ENCODE measurements at places on chromosomes 1 and 21.
A peak's percentile ranks its signal among the peaks of the same experiment; 100 is the strongest.

- DNase-seq: no peak
These were observed 73.8 kb upstream of the MORC3 start for GRCh38 chr21:36246080-36246631.

DNA sequence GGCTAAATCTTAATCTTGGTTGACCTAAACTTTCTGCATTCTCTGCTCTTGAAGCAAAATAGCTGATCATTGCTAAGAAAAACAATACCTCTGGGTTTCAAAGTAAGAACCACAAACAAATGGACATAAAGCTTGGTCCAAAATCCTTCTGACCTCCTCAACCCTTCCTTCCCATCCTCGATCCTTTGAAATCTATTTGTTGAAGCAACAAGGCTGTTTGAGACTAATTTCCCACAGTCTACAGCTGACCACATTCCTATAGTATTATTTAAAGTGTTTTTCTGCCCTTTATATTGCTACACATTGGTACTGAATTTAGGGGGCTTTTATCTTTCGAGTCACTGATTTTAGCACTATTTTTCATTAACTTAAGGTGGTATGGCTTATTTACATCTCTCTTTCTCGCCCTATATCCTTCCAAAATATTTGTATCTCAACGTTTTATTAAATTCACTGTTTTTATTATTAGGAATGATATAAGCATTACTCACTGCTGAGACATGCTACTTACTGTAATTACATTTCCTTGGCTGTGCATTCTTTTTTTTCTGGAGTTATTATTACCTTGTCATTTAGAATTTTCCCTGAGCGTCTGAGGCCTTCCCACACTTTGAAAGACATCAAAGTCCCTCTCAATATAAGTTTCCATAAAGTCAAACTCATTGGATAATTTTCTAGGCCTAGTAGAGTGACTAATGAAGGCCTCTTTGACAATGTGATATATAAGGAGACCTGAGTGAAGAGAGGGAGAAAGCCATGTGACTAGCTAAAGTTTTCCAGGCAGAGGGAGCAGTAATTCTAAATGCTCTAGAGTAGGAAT, 73.9 kb downstream of the RAB3GAP2 start:
- peak; percentile 38 for DNase-seq

- no peak for DNase-seq
These were observed 147.7 kb downstream of the FCRL5 start for GRCh38 chr1:157404614-157405013.

DNA sequence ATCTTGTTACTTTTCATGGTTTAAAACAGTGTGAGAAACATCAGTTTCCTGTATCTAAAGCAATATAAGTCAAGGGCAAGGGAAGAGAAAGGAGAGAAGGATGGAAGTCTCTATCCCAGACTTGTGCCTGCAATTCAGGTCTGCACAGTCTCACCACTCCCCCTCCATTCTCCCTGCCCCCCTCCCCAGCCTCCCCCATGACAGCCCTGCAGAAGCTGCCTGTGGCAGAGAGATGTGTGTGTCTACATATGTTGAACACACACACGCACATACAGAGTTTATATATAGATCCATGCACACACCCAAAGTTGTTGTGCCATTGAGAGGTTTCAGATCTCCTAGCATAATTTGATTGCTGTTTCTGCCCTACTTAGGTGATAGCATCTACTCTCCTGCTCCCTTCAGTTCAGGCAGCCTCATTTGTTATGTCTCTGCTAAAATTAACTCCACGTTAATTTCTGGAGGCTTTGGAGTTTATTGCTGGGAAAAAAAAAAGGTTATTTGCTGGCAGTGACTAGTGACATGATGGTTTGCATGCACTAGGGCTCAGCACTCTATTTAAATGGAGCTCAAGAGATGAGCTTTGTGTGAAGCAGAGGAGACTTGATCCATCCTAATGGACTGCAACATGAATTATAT, 124.9 kb upstream of the SMYD2 start:
- DNase-seq: no peak

DNA sequence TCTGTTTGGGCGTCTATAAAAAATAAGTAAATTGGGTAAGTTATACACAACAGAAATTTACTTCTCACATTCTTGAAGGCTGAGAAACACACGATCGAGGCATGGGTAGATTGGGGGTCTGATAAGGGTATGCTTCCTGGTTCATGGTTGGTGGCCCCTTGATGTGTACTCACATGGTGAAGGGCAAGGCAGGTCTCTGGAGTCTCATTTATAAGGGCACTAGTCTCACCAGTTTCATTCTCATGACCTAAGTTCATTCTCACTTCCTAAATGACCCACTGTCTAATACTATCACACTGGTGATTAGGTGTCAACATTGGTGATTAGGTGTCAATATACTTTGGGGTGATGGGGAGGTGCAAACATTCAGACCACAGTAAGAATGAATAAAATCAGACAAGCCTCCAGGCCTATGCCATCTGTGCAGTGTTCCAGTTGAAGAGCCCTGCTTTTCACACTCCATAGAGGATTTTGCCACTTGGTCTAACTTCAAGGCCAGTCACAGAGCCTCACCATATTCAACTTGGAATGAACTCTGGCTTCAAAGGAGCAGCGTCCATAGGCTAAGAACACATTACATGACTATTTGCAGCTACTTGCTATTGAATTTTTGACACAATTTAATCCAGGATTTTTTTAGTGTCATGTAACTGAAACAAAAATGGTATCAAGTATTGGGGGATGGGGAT, 2.5 kb upstream of the GBP4 start:
- no peak for DNase-seq

- DNase-seq: peak; percentile 44
These were observed 126.7 kb upstream of the CSF3R start for GRCh38 chr1:36609241-36610027.

GRCh38 chr1:7993593-7994479, 32.3 kb downstream of the ERRFI1 start:
- DNase-seq: peak; percentile 92

DNA sequence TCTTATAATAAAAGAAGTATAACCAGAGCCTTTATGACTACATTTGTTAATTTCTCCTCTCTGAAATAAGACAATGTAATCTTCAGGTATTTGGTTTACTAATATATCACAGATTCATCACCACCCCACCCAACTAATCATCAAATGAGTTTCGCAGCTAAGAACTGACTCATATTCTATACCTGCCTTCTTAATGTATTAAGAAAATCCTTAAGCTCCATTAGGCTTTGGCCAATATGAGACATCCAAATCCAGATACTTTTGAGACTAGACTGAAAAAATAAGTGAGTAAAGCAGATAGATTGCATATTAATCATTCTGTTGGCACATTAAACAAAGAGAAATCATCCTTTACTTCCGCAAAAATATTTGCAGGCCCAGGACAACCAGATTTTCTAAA, 18.7 kb upstream of the FMO2 start:
- no peak for DNase-seq

DNA sequence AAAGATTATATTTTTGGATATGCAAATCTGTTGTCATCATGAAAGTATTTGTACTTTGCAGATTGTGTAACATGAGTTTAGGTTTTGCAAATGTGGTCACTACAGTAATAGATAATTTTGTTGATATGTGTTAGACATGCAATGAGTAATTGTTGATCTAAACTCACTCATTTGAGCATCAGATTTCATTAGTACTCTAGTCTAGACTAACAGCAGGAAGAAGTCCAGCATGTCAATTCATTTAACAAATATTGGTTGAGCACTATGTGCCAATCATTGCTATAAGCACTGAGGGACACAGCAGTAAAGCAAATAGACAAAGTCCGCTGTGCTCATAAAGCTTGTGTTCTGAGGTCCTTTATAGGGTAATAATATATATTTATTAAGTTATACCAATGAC, 350.0 kb downstream of the USP25 start:
- peak; percentile 22 for DNase-seq

DNA sequence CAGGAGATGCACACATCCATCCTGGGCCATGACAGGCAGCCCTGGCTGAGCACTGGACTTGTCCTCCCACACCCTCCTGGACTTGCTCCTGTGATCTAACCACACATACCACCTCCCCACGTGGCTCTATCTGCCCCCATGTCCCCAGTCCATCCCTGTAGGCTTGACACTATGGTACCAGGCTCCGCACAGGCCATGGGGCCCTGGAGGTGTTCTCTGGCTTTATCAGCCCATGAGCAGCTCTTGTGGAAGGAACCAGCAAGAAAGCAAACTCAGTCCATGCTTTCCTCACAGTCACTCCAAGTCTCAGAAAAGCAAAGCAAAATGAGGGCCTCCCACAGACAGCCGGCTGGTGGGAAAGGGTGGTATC, 61.6 kb downstream of the CD46 start:
- no peak for DNase-seq

DNA sequence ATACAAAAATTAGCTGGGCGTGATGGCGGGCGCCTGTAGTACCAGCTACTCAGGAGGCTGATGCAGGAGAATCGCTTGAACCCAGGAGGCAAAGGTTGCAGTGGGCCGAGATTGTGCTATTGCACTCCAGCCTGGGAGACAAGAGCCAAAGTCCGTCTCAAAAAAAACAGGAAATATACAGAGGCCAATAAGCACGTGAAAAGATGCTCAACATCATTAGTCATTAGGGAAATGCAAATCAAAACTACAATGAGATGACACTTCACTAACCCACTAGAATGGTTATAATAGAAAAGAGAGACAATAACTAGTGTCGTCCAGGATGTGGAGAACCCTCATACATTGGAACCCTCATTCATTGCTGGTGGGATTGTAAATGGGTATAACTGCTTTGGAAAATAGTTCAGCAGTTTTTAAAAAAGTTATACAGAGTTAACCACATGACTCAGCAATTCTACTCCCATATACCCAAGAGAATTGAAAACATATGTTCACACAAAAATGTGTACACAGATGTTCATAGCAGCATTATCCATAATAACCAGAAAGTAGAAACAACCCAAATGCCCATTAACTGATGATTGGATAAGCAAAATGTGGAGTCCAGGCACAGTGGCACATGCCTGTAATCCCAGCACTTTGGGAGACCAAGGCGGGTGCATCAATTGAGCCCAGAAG, 6.4 kb upstream of the E2F2 start:
- peak; percentile 70 for DNase-seq

- no peak for DNase-seq
These were observed 20.6 kb downstream of the DDAH1 start for GRCh38 chr1:85444381-85444780.

- no peak for DNase-seq
These were observed 144.8 kb downstream of the ST6GALNAC5 start for GRCh38 chr1:77012066-77012465.

DNA sequence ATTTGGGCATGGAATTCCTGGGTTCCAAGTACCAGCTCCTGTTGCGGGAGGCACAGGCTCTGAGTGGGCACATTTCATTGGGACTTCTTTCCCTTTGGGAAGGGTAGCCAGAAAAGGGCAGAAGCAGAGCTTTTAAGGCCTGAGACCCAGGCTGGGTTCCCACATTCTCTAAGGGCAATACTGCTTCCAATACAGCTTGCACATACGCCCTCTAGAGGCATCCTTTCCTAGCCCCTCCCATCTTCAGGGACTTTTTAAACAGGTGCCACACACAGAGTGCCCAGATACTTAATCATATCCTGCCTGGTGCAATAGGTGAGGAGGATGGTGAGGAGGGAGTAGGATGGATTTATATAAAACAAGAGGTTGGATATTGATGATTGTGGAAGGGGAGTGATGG, 5.7 kb downstream of the GPR88 start:
- no peak for DNase-seq

GRCh38 chr1:8525216-8525557, 207.3 kb downstream of the SLC45A1 start:
- peak; percentile 65 for DNase-seq

DNA sequence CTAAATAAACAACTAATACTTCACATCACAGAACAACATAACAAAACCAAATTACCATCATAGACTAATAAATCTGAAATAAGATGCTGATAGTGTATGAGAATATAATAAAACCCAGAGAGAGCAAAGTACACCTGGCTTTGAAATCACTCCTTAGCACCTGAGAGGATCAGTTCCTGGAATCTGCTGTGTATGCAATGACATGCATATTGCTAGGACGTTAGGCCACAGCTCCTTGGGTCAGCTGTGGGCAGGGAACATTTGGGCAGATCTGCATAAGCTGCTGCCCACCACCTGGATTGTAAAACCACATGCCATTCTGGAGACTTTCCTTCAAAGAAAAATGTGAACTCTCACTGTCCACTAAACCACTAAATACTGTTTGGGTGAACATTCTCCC, 81.1 kb downstream of the NR5A2 start:
- no peak for DNase-seq

DNA sequence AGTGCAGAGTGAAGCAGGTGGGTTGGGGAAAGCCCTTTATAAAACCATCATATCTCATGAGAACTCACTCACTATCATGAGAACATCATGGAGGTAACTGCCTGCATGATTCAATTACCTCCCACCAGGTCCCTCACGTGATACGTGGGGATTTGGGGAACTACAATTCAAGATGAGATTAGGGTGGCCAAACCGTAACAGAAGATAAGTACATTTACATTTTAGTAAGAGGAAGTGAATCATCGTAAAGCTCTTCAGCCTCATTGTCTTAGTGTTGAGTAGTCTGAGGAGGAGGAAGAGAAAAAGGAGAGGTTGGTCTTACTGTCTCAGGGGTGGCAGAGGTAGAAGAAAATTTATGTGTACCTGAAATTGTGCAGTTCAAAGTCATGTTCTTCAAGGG, 1053.4 kb upstream of the ADGRL4 start:
- no peak for DNase-seq

- DNase-seq: no peak
These were observed 12.7 kb downstream of the DRAXIN start for GRCh38 chr1:11704194-11704529.

GRCh38 chr1:108584428-108584856, 24.5 kb downstream of the EEIG2 start:
- no peak for DNase-seq

GRCh38 chr1:62259551-62259950, 59.7 kb downstream of the KANK4 start:
- no peak for DNase-seq

GRCh38 chr1:231036416-231036815, 3.6 kb downstream of the FAM89A start:
- DNase-seq: no peak

- no peak for DNase-seq
These were observed 297.3 kb upstream of the KAZN start for GRCh38 chr1:14300991-14301703.

GRCh38 chr1:29849038-29849750, 612.9 kb downstream of the PTPRU start:
- peak; percentile 41 for DNase-seq

DNA sequence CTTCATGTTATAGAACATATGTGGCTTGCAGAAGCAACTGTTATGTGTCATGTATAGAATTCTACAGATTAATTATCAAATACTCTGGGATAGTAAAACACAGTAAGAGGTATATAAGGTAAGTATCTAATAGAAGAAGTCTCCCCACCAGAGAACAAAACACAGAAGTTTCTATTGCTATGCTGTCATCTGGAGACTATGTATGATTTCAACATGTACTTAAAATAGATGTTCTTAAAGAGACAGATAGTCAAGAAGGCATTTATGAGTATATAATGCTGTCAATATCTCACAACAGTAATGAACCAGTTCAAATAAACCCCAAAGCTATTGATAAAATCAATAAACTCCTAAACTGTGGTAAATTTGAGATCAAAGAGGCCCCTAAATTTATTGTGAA, 8.1 kb upstream of the ADCY10 start:
- DNase-seq: peak; percentile 54

Data from EH (cell line).